ENCODE measurements at places on chromosomes 13 and 19.

DNA sequence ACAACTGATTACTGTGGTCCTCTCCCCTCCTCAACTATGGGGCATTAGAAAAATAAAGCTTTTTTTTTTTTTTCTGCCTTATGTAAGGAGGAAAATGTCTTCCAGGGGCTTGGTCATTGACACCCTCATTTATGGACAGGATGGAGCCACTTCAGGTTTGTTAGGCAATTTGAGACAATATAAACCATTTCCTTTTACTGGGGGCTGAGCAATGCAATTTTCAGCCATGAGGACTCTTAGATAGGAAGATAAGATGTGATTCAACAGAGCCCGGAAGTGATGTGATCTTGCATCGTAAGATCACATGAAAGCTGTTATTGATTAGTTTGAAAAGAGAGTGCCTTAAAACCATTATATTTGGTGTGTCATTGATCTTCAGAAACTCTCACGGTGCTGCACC is 210.8 kb downstream of the OXGR1 start:
- DNase-seq: no peak

DNA sequence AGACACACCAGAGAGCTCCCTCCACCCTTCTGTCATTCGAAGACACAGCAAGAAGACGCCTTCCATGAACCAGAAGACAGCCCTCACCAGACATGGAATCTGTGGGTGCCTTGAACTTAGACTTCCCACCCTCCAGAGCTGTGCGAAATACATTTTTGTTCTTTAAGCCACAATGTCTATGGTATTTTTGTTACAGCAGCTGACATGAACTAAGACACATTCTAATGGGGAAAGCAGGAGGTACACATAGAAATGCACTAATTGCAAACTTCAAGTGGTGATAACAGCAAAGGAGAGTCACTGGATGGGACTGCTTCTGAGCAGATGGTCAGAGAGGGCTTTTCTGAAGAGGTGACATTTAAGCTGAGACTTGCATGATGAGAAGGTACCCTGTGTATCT is 16.2 kb downstream of the OR7C2 start:
- DNase-seq: no peak

GRCh38 chr19:4523306-4524110 is 5.2 kb upstream of the PLIN4 start:
- DNase-seq: no peak

DNA sequence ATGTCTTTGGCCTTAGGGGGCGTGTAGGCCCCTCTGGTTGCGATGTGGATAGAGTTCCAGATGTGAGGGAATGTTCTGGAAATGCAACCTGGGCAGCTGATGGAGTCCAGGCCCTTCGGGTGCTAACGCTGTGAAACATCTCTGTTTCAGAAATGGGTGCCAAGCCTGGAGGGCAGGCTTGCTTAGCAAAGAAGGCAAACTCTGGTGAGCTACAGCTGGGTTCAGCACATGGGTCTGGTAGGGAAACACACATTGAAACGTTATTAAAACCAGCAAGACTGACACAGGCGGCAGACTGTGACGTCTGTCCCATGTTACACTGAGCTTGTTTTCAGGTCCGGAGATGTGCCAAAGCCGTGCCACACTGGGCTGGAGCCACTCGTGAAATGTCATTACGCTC is 8.6 kb upstream of the CDC16 start:
- DNase-seq: no peak

DNA sequence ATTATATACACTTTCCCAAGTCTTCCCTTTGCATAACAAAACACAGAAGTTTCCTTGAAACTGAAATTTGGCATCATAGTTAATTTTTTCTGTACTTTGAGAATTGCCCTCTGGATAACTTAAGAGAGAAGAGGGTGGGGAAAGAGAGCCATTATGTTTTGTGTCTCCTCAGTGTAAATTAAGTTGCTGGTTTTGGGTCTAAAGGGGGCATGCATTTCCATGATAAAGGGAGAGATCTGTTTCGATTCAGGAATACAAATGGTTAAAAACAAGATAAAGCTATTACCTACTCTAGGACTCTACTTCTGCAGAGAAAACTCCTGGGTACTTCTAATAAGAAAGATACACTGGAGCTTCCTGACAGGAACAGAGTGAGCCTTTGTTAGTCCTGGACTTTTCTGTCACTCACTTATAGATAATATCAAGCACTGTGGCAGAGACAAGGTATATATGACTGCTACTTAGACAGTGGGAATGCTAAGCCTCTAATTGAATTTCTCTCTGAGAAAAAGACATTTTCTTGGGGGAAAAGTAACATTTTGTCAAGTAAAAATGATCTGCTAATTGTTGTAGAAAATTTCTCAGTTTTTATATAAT is 142.8 kb upstream of the PCDH9 start:
- no peak for DNase-seq

DNA sequence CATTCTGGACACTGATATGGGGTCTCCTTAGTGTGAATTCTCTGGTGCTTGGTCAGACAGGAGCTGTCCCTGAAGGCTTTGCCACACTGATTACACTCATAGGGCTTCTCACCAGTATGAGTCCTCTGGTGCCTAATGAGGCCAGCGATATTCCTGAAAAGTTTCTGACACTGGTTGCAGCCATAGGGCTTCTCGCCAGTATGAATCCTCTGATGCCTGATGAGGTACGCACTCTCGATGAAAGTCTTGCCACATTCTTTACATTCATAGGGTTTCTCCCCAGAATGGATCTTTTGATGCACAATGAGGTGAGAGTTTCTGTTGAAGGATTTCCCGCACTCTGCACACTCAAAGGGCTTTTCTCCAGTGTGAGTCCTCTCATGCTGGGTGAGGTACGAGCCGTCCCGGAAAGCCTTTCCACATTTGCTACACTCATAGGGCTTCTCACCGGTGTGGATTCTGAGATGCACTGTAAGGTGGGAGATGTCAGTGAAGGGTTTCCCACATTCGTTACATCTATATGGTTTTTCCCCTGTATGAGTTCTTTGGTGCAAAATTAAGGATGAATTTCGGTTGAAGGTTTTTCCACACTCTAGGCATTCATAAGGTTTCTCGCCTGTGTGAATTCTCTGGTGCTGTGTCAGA is 22.4 kb downstream of the ZNF329 start:
- no peak for DNase-seq

DNA sequence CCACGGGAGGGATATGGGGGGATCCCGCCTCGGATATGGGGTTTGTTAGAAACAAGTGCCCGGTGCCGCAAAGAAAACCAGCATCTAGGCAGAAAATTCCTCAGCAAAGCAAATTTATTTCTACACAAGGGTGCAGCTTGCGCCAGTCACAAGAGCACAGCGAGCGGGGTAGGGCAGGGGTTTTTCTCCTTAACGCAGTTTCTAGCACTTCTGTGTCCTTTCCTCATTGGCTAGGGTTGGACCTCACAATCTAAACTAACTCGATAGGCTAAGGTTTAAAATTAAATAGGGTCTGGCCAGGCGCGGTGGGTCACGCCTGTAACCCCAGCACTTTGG is 595 bp downstream of the ZNF440 start:
- no peak for DNase-seq
